ENCODE measurements at places on chromosomes 1 and 21.

- no peak for DNase-seq
Observed at GRCh38 chr1:195141294-195141693, 1466.9 kb downstream of the KCNT2 start.

- DNase-seq, result no peak
Observed at GRCh38 chr21:42435833-42436232, 32.1 kb downstream of the UBASH3A start.

DNA sequence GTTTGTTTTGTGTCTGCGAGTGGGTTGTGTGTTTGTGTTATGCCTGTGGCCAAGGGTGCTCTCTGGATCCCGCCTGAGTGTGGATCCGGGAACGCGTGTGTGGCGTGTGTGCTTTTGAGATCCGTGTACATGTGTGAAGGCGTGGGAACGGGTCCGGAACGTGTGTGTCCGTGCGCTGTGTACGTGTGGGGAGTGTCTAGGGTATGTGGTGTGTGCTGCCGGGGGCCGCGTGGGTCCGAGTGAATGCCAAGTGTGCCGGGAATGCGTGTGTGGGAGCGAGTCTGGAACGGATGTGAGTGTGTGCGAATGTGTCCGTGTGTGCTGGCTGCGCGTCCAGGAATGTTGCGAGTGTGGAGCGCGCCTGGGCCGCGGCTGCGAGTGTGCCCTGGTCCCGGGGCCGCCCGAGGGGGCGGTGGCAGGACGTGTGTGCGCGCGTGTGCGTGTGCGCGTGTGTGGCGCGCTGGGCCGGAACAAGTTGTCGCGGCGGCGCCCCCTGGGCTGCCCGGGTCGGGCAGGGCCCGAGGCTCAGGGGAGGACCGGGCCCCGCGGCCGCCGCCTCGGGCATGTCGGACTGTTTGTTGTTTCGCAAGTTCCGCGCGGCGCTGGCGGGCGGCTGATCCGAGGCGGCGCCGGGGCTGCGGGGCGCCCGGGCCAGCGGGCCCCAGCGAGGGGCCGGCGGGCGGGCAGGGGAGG, 953 bp downstream of the PTPRU start:
- DNase-seq, result no peak

DNA sequence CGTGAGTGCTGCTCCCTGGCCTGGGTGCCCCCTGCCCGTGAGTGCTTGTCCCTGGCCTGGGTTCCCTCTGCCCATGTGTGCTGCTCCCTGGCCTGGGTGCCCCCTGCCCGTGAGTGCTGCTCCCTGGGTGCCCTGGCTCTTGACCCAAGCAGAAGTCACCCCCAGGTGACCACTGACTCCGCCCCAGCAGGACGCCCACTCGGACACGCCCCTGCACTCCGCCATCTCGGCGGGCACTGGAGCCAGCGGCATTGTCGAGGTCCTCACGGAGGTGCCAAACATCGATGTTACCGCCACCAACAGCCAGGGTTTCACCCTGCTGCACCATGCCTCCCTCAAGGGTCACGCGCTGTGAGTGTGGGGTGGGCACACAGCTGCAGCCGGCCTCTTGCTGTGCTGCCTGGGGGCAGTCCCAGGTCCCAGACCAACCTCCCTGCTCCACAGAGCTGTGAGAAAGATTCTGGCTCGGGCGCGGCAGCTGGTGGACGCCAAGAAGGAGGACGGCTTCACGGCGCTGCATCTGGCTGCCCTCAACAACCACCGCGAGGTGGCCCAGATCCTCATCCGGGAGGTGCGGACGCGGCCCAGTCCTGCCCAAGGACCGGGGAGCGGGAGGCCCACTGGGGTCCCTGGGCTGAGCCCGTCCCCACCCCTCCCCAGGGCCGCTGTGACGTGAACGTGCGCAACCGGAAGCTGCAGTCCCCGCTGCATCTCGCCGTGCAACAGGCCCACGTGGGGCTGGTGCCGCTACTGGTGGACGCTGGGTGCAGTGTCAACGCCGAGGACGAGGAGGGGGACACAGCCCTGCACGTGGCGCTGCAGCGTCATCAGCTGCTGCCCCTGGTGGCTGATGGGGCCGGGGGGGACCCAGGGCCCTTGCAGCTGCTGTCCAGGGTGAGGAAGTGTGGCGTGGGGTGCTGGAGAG, 3.9 kb upstream of the MMP23B start:
- DNase-seq, result no peak

DNA sequence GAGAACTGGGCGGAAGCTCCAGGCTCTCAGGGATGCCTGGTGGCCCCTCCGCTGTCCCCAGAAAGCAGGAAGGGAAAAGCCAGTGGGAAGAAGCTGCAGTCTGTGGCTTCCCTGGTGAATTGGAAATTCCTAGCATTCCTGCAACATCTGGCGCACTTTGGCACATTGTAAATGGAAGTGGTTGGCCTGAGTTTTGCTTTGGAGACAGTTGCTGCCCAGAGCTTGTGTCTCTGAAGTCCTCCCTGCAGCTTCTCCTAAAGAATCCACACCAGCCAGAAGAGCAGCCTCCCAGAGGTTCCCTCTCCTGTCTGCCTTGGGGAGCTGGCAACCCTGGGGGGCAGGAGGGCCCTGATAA, 48.2 kb downstream of the ARHGEF10L start:
- no peak for DNase-seq

DNA sequence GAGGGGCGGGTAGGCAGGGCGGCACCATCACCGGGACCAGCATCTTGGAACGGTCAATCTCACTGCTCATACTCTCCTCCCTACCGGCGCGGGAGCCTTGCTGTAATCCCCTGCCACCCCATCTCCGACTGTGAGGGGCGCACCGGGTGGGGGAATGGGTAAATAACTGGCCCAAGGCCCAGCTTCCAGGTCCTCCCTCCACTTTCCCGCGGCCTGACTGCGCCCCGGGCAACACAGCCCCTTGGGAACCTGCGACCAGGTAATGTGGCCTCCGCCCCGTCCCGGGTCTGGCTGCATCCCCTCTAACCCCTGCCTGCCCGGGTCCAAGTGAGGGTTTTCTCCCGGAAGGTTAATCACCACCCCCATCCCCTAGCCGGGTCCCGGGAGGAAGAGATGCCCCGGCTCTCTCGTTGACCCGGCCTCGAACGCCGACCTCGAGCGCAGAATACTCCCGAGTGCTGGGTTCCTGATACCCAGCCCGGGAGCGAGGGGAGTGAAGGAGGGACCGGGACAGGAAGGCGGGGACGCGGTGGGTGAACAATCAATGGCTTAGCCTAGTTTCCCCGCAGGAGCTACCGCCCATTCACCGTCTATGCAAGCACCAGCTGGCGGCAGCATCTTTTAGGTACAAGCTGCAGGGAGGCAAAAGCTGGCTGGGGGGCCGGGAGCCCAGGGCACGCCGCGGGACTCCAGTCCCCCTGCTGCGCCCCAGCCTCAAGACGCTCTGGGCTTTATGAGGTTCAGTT, 5.9 kb upstream of the LHX9 start:
- no peak for DNase-seq

DNA sequence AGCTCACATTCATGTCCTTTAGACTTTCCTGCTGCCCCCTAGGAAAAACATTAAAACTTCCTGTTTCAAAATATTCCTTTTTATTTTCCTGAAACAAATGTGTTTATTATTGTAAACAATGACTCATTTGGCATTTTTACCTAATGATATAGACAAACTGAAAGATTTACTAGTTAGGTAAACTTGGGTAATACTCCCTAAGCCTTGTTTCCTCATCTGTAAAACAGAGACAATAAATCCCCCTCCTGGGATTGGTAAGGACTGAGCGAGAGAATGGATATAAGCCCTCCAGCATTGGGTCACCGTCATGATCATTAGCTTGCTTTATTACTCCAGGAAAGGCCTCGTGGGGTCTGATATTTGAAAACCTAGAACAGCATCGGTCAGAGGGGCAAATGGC, 59.8 kb downstream of the LPAR3 start:
- no peak for DNase-seq

DNA sequence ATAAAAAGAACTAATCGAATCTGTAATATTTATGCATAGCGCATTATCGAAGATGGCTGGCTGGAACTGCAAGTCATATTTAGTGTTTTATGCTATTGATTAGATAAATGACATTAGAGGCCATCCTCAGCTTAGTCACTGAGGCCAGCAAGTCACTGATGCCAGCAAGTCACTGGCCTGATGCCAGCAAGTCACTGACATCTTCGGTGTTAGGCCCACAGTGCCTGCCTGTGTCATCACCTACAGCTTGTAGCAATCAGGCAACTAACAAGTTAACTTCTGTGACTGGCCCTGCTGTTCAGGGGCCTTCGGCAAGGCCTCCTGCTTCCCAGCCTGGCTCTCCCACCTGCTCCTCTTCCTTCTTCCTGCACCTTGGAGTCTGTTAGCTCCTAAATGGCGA, 65.6 kb upstream of the SCCPDH start:
- DNase-seq, result no peak

GRCh38 chr1:234969011-234969441, 159.6 kb downstream of the TOMM20 start:
- DNase-seq, result no peak

Data from NK-92 treated with Interleukin-12 subunit alpha and Interleukin-12 subunit beta, amount 100 ng/mL, for 24 hours (cell line).